ENCODE measurements at places on chromosomes 4 and X. TPM values are rescaled to one million over a fixed set of nuclear protein-coding genes. Genes with fewer than 3 reads are reported as not detected.

The SSX1 gene
- not detected for total RNA-seq

The XAGE2 gene
- not detected for total RNA-seq

The TMPRSS11D gene
- total RNA-seq, result not detected

DNA sequence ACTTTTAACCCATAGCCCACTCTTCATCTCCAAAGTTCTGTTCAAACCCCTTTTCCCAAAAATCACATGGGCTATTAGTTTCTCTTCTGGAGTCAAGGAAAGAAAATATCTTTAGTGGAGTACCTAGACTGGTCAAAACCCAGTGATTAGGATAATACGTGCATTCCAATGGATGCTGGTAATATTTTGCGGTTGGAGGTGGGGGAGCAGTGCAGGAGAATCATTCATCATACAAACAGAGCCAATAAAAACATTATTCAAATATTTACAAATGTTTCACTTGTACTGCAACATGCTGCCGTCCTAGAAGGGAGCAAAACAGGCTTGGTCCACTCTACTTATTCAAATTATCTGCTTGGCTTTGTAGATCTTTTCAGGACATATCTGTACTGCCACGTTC lies 57.2 kb upstream of the RAB9B start:
- no peak for DNase-seq

- DNase-seq, result no peak
These were observed 48.4 kb downstream of the UNC5C start for GRCh38 chr4:95500361-95500760.

- no peak for DNase-seq
These were observed 145.7 kb downstream of the RAPGEF2 start for GRCh38 chr4:159248384-159249178.

Data from activated CD4-positive, alpha-beta memory T cell treated with anti-CD3 and anti-CD28 coated beads, Interleukin-2, amount 10 ng/mL, durations not matched to agents 7 days and 5 days (primary cell).